Activated naive CD4-positive, alpha-beta T cell treated with anti-CD3 and anti-CD28 coated beads for 36 hours (primary cell): ENCODE measurements at places on chromosomes 7 and 10. TPM values are rescaled to one million over a fixed set of nuclear protein-coding genes. Genes with fewer than 3 reads are reported as not detected.
A peak's percentile ranks its signal among the peaks of the same experiment; 100 is the strongest.

The CYP2C19 gene
- total RNA-seq: 0.12 TPM

The POLR2J2 gene
- 4.8 TPM for total RNA-seq

The CDNF gene
- 1.8 TPM for total RNA-seq

The TACC2 gene
- total RNA-seq: not detected

The CHST12 gene
- 0.64 TPM for total RNA-seq

The ZNF425 gene
- 0.57 TPM for total RNA-seq

The ARL5B gene
- total RNA-seq: 13.8 TPM

The AKR1D1 gene
- not detected for total RNA-seq

The SGCE gene
- 0.83 TPM for total RNA-seq

The RPEL1 gene
- total RNA-seq: not detected

The LRRN3 gene
- 5.4 TPM for total RNA-seq

The ERVW-1 gene
- not detected for total RNA-seq

The AGAP5 gene
- 9.0 TPM for total RNA-seq

The C10orf95 gene
- total RNA-seq: 0.15 TPM

The THSD7A gene
- total RNA-seq: not detected

The TAS2R4 gene
- 0.38 TPM for total RNA-seq

DNA sequence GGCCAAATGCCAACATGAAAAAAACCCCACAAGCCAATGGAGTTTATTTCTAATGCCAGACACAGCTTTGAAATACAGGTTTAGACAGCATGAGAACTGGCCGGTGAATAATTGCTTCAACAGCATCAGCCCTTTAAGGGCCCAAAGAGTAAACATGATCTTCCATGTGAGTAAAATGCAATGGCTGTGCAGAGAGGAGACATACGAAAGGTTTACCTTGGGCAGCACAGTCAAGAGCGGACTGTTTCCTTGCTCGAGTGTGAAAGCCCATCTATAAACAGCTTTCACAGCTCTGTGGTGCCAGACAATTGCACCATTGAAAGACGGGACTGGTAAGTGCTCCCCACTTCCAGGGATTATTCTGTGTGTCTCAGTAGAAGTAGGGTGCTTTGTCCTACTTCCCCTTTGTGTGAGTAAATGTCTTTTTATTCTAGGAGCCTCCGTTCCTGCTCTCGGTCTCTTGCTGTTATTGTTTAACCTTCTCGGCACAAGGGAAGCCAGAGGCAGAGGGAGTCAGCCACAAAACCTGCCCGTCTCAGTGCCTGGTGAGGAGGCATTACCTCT, 77.8 kb upstream of the KAT6B start:
- DNase-seq: no peak

- no peak for DNase-seq
Measured at GRCh38 chr10:13706604-13707003, 119.8 kb downstream of the PRPF18 start.

DNA sequence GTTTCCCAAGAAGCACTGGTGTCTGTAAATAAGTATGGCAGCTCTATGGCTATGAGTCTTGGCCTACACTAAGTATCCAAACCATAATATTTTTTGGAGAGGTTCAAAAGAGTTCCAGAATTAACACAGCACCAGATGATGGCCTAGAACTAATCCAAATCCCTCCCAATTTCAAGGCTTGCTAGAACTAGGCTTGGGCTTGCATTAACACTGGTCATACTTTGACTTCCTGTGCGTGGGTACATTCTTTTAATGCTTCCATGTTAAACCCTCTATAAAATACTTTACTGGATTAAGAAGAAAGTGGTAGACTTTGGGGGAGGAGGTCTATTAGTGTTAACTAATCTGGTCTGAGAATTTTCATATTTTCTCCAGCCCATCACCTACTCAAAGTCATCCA, 3.1 kb downstream of the AASS start:
- no peak for DNase-seq

GRCh38 chr10:62424026-62424425, 49.9 kb downstream of the ZNF365 start:
- no peak for DNase-seq

- no peak for DNase-seq
Measured at GRCh38 chr10:52526251-52526823, 212.3 kb downstream of the DKK1 start.

- no peak for DNase-seq
Measured at GRCh38 chr7:47432671-47433563, 149.0 kb downstream of the TNS3 start.

GRCh38 chr10:63595072-63595471, 73.9 kb downstream of the REEP3 start:
- DNase-seq: no peak

GRCh38 chr10:7409045-7409731, 1.6 kb downstream of the SFMBT2 start:
- peak; percentile 82 for DNase-seq

DNA sequence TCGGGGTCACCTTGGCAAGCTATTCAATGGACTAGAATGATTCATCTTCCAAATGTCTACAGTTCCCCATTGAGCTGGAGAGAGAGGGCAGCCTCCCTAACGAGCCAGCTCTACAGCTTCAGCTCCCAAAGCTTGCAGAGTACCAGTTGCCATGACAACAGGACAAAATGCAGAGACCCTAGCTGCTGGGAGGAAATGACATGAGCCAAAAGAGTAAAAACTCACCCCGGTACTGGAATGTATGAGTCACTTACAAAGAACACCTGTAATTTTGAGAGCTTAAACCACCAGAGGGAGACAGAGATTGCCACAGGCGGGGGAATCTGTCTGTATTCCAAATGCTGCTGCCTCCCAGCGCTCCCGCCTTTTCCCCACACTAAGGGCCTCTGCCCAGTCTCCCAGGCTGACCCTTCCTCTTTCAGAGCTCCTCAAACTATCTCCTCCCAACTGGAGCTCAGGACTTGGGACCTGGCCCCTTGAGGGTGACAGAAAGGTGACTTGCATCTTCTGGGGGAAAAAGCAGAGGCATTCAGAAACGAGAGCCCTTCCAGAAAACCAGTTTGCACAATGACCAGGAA, 95.5 kb downstream of the CUL2 start:
- DNase-seq: peak; percentile 78

GRCh38 chr7:143258831-143259230, 4.4 kb upstream of the GSTK1 start:
- peak; percentile 54 for DNase-seq

- DNase-seq: no peak
Measured at GRCh38 chr7:14902589-14903067, at the start of gene DGKB. Gene DGKB (minus strand): TSS chr7:14902751.

DNA sequence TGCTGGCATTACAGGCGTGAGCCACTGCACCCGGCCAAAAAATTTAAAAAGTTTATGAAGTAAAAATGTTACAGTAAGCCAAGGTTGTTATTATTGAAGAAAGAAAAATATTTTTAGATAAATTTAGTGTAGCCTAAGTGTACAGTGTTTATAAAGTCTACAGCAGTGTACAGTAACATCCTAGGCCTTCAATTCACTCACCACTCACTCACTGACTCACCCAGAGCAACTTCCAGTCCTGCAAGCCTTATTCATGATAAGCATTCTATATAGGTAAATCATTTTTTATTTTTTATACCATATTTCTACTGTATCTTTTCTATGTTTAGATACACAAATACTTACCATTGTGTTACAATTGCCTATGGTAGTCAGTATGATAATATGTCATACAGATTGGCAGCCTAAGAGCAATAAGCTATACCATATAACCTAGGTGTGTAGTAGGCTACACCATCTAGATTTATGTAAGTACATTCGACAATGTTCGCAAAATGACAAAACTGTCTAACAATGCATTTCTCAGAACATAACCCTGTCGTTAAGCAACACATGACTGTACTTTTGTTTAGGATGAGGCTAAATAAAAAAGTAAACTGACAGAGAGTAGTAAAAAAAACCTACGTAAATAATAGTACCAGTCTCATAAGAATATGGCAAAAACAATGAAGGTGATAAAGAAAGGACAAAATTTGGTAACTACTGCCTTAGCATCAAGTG, 77.8 kb upstream of the FAM133B start:
- no peak for DNase-seq

DNA sequence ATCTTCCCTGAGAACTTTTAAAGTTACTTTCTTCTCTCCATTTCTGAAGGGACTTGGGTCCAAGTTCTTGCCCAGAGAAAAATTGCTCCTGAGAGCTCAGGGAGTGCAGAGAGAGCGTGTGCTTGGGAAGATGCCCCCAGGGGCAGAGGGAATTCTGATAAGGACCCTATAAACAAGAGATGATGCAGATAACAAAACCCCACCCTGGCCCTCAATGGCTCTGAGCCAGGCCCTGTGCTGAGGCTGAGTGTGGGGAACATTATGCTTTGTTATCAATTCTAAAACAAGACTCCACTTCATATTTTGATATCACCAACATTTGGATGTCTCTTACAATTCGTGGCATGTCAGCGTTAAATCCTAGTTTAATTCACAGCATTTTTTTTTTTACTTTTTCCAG, 34.4 kb upstream of the HABP2 start:
- DNase-seq: no peak

DNA sequence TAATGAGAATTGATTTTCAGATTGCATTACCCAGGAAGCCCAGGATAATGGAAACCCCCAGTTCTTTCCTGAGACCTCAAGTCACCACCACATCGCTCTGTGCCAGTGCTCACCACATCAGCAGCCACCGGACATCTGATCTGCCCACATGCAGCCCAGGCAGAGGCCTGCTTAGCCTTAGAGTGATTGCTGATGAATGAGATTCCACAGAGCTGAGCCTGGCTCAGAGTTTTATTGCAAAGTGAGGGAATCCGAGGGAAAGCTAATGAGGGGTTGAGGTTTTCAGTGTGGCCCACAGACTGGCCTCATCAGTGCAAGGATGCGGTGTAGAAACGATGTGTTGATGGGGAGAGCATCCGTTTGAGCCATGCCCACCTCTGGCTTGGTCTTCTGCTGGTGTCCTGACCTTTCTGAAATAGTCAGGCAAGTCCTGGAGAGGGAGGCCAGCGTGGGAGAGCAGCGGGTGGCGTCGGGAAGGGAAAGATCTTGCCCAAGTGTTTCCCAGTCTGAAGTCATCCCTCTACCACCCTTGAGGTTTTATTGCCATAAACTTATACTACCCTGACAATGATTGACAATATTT, 120.3 kb downstream of the ITIH5 start:
- DNase-seq: no peak

- DNase-seq: no peak
Measured at GRCh38 chr7:88072715-88073055, 138.6 kb downstream of the ADAM22 start.

DNA sequence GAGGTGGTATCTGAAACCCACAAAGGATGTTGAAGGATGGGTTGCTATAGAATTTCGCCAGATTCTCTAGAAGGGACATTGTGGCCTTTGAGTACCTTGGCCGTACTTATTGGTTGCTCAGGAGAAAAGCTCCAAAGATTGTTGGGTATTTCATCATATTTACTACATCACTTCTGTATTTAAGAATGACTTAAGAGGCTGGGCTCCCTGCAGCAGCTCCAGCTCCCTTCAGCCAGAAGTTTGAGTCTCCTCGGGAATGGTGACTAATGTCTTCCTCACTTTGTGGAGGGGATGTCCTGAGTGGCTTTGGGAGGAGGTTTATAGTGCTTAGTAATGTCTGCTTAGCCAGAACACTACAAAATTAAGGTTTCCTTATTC, 18.1 kb downstream of the MINDY4 start:
- DNase-seq: no peak

DNA sequence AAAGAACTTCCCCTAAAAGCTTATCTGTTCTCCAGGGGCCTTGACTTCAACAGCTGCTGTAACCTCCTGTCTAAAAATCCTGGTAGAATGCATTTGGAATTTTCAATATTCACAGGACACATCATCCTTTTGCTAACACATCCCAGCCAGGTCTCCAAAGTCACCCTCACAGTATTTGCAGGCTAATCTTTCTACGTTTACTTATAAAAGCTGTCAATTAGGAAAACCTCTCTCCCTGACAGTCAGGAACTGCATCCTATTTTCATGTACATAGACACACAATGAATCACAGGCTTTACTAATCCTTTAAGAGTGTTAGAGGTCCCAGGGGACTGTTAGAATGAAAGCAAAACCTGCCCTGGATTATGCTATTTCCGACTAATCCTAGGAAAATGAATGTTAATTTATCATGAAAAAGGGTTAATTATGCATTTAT, 102.2 kb downstream of the GFRA1 start:
- no peak for DNase-seq

DNA sequence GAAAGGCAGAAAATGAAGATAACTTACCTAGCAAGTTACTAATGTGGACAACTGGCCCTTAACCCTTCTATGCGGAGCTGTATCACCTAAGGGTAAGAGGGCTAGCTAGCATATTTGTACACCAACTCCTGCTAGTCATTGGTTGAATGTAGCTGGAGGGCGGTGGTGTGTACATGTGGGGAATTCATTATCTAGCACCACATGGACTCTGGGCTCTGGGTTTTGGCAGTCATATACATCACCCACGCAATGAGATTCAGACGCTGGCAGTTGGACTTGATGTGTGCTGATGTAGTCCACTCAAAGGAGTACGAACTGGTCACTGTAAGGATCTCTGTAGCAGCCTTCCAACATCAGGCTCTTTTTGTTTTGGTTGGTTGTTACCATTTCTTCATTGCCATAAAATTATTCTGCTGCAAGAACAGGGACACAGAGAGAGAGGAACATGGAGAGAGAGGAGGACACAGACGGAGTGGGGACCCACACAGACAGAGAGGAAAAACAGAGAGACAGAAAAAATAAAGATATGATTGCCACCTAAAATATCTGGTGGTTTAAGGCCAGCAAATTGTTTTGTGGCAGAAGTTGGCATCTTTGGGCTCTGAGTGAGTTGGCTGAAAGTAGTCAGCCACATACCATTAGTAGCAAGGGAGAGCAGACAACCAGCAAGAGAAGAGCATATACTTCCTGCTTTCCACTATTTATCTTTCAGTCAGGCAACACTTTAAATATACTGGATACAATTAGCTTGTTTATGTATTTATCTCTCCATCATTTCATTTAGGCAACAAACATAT, 76.7 kb upstream of the MTPN start:
- no peak for DNase-seq

DNA sequence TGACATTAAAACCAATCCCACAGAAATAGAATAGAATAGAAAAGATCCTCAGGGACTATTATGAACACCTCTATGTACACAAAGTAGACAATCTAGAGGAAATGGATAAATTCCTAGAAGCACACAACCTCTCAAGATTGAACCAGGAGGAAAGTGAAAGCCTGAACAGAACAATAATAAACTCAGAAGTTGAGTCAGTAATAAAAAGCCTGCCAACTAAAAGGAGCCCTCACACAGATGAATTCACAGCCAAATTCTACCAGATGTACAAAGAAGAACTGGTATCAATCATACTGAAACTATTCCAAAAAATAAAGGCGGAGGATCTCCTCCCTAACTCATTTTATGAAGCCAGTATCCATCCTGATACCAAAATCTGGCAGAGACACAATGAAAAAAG, 220.3 kb upstream of the HPS1 start:
- no peak for DNase-seq

DNA sequence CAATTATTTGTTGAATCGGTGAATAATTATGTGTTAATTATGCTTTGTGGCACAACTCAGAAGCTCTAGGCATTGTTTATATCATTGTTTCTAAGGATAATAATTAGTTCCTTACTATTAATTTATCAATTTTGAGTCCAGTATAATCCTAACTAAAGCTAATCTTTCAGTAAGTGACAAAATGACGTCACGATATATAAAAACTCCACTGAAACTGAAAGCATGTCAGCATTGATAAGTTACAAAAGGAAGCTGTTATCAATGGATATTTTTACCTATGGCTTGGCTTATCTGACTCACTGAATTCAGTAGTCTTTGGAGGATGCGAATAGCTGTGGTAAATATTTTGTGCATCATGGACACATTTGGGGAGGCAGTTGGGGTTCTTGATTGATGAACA, 793.1 kb downstream of the NXPH1 start:
- DNase-seq: no peak

GRCh38 chr10:110759523-110759922, 112.2 kb upstream of the PDCD4 start:
- DNase-seq: no peak

GRCh38 chr7:44275957-44276570, 49.3 kb downstream of the CAMK2B start:
- DNase-seq: no peak
